ENCODE measurements at places on chromosomes 2 and 18. TPM values are rescaled to one million over a fixed set of nuclear protein-coding genes. Genes with fewer than 3 reads are reported as not detected.

DNA sequence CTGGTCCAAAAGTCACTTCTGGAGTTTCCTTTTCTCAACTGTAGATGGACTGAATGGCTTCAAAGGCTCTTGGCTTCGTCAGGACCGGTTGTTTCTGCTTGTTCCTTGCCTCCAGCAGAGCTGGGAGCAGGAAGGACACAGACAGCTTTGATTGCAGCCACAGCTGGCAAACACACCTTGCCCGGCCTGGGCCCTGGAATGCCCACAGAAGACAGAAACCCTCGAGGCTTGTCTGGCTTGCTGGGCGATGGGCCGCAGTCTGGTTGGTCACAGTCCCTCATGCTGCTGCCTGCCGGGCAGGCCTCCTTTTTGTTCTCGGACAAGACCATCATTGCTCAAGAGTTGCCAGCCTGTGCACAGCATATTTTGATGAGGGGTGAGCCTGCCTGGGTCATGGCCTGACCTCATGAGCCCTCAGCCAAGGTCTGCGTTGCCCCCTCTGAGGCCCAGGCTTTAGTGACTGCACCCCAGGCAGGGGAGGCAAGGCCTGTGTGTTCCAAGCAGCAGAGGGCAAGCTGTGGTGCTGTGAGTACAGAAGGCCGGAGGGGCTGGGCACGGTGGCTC is 37.8 kb downstream of the ATP6V1C2 start:
- no peak for DNase-seq

DNA sequence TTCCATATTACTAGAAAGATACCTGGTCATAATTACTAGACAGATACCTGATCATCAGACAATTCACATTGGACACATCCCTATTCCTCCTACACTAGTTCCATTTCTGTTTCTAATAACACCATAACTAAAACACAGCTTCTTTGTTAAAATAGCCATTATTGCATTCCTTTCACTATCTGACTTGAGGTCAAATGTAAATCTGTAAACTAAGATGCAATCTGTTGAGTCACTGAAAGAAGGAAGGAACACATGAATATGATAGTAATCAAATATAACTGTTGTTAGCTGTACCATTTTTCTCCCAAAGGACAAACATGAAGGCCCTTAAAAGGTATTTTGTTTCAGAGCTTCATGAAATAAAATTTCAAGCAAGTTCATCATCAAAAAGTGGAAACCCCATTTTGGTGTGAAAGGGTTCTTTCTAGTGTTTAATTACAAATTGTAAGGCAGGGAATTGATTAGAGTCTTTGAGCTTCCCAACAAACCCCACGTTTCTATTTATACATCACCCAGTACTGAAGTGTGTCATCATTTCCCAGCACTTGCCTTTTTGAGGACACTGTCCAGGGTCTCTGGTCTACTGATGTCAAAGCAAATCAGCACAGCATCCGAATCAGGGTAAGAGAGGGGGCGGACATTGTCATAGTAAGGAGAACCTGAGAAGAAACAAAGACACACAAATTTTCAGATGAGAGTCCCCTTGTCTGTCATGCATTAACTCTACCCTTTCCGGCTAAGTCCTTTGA is 13.0 kb downstream of the RND3 start:
- DNase-seq, result no peak

- no peak for DNase-seq
Observed at GRCh38 chr2:30653847-30654246, 153.4 kb downstream of the CAPN13 start.

- no peak for DNase-seq
Observed at GRCh38 chr2:120570001-120570400, 165.7 kb upstream of the GLI2 start.

GRCh38 chr18:11392980-11393885 is 216.2 kb upstream of the SLC35G4 start:
- DNase-seq, result peak; percentile 46

- no peak for DNase-seq
Observed at GRCh38 chr2:184602734-184603133, 4.4 kb downstream of the ZNF804A start.

DNA sequence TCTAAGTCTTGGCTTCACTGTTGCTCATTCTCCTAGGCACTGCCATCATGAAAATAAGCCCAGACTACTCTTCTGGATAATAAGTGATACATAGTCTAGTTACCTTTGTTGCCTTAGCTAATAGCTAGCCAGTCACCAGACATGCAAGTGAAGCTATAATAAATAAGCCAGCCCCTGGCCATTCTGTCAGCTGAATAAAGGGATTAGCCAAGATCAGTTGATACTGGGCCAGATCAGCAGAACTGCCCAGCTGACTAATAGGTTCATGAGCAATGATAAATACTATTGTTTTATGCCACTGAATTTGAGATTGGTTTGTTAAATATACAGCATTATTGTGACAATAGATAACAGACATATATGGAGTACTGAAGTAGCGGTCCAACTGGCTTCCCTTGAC is 8.0 kb upstream of the C2orf69 start:
- no peak for DNase-seq

DNA sequence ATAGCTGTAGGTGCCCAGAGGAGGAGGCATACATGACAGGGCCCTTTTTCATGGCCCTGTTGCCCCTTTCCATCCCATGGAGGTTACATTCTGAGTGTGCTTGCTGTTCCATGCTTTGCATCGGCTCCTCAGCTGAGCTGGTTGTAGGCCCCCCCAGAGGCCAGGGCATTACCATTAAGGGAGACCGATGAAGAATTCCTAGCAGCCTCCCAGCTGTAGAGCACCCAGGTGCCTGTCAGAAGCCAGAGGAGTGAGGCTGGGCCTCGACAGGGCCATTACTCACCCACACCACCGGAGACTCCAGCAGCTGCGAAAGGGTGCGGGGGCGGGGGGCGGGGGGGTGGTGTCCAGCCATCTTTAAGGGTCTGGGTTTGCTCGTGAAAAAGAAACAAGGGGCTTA is 72.2 kb downstream of the GALNT14 start:
- DNase-seq, result no peak

DNA sequence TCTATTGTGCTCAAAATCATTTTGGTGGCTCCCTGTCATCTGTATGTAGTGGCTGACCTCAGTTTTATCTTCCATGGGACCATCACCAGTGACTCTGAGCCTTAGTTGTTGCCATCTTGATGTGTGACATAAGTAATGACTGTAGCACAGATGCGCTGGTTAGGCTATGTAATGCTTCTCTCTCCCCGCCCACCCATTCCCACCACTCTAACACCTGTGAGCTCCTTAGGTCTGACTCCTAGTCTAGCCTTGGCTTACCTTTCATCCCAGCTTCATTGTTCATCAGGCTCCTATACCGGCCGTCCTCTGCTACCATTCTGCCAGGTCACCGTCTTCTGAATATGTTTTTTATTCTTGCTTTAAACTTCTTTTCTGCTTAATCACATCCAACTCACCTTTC is 17.2 kb downstream of the MYO1B start:
- DNase-seq, result no peak

GRCh38 chr2:230226051-230226551 is 565 bp downstream of the SP140 start:
- DNase-seq, result no peak

- no peak for DNase-seq
Observed at GRCh38 chr2:9463698-9464034, 10.7 kb upstream of the IAH1 start.

GRCh38 chr2:45134014-45134413 is 124.8 kb upstream of the SIX2 start:
- no peak for DNase-seq

- DNase-seq, result no peak
Observed at GRCh38 chr18:75170022-75170789, 38.7 kb downstream of the PTGR3 start.

DNA sequence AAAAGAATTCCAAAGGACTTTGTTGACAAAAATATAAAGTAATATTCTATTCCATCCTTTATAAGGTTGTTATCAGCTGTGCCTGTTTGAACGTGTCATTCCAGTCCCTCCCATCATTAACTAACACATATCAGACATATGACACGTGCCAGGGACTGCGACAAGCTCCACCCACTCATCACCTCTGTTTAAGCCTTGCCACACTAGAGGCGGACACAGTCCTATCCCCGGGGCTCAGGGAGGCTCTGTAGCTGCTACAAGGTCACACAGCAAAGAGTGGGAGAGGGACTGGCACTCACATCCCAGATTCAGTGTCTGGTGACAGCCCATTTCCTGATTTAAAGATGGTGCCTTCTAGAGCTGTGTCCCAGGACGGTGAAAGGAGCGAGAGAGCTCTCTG is 30.0 kb downstream of the TBC1D8 start:
- no peak for DNase-seq

GRCh38 chr2:35871672-35872071 is 483.9 kb upstream of the CRIM1 start:
- DNase-seq, result no peak

REG1B gene
- 1.4 TPM for total RNA-seq

CCDC85A gene
- total RNA-seq, result 8.4 TPM

SNRNP200 gene
- 36.6 TPM for total RNA-seq

ANKRD44 gene
- total RNA-seq, result 59.9 TPM

SSB gene
- total RNA-seq, result 78.7 TPM

DSG1 gene
- 26.5 TPM for total RNA-seq

LAMA3 gene
- total RNA-seq, result 50.6 TPM

SATB2 gene
- 3.1 TPM for total RNA-seq

SKA1 gene
- total RNA-seq, result 2.9 TPM
